Stimulated activated CD8-positive, alpha-beta memory T cell treated with anti-CD3 and anti-CD28 coated beads, Interleukin-2, amount 100 ng/mL, for 1 hour (primary cell): ENCODE measurements at places on chromosomes 1 and 21.

GRCh38 chr1:162951553-162952315 lies 90.8 kb upstream of the CCDC190 start:
- DNase-seq: no peak

DNA sequence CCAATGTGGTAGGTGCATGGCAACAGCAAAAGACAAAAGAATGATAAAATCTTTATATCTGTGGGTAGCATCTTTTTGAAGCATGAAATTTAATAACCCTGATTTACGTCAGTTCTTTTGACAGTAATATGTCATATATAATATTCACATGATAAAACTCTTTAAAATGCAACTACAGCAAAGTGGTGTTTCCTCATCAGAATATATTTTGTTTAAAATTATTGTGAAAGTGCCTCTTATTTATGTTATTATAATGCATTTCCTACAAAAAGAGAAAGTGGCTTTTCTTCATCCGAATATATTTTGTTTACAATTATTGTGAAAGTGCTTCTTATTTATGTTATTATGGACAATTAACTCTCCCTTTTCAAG lies 46.9 kb upstream of the EEIG2 start:
- no peak for DNase-seq

DNA sequence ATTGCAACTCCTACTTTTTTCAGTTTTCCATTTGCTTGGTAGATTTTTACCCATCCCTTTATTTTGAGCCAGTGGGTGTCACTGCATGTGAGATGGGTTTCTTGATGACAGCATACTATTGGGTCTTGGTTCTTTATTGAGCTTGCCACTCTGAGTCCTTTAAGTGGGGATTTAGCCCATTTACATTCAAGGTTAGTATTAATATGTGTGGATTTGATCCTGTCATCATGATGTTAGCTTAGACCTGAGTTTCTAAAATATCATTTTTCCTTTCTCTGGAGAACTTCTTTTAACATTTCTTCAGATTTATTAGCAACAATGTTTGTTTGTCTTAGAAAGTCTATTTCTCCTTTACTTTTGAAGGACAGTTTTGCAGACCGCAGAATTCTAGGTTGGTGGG lies 11.8 kb upstream of the S100B start:
- no peak for DNase-seq

DNA sequence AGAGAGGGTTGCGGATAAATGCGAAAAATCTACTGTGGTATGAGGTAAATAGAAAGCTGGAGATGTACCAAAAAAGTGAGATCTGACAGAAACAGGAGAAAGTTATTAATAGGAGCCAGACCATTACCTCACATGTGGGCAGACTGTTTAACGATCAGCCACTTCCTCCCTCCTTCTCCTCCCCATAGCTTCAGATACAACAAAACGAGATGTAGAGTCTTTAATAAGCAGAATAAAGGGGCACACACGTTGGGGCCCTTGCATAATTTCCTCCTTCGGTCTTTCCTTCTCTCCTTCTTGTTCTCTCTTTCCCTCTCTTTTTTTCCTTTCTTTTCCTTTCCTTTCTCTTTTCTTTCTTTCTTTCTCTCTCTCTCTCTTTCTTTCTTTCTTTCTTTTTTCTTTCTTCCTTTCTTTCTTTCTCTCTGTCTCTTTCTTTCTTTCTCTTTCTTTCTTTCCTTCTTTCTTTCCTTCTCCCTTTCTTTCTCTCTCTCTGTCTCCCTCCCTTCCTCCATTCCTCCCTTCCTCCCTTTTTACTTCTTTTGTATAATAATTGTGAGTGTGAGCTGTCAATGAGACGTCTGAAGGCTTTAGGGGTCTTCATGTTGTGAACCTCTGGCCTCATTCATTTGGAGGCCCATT lies 242.1 kb downstream of the GRIK1 start:
- DNase-seq: no peak

GRCh38 chr1:210653771-210654170 lies 325.1 kb downstream of the HHAT start:
- no peak for DNase-seq

- DNase-seq: no peak
Measured at GRCh38 chr1:247332623-247333361, 1.1 kb upstream of the ZNF496 start.

- no peak for DNase-seq
Measured at GRCh38 chr1:61851849-61852669, 109.8 kb downstream of the PATJ start.

DNA sequence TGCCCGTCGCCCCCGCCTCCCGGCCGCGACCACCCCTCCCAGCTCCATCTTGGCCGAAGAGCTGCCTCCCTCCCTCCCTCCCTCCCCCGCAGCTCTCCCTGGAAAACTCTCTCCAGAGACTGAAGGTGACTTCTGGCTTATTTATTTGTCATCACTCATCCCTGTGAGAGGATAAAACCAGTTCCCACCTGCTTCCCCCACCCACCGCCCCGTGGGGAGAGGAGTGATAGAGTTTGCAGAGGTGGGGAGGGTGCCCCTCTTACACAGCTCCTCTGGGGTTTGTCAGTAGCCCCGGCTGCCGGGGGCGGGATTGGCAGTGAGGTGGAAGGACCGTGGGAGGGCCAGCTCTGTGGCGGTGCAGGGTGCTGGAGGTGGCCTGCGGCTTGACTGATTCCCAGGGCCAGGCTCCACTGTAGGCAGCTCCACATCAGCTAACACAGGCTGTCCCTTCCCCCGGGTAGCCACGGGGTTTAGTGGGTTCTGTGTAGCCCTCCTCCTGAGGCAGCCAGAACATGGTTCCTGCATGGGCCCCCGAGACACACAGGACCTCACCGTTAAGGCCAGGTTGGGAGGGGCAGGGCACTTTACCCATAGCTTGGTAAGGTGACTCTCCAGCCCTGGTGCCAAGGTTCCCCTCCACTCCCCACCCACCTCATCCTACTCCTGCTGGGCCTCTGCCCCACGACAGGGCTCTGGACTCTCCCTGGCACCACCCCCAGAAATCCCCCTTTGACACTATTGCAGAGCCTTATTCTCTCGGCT lies 62.2 kb downstream of the ELK4 start:
- DNase-seq: no peak

DNA sequence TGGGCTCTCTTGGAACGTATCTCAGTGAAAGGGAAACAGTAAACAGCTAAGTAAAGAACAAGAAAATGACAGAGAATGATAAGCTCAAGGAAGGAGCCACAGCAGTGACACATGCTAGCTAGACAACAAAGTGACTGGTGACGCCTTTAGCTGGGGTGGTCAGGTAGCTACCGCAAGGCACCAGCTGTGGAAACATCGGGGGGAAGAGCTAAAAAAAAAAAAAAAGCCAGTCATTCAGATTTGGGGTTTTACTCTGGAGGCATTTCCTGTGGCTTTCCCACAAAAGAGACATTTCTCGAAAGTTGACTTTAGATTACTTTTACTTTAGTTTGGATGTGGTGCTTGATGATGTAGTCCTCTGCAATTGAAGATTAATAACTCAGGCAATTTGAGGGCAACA lies 2.1 kb downstream of the FHAD1 start:
- DNase-seq: peak; percentile 19

- peak; percentile 26 for DNase-seq
Measured at GRCh38 chr1:59146651-59147358, 150.1 kb upstream of the FGGY start.

GRCh38 chr1:24796524-24796923 lies 51.3 kb downstream of the CLIC4 start:
- no peak for DNase-seq

GRCh38 chr21:33869873-33870272 lies 45.7 kb downstream of the ATP5PO start:
- DNase-seq: no peak
